ENCODE measurements at places on chromosomes 1 and 21.

GRCh38 chr1:228867108-228867950 is 132.1 kb downstream of the RHOU start:
- DNase-seq = no peak

DNA sequence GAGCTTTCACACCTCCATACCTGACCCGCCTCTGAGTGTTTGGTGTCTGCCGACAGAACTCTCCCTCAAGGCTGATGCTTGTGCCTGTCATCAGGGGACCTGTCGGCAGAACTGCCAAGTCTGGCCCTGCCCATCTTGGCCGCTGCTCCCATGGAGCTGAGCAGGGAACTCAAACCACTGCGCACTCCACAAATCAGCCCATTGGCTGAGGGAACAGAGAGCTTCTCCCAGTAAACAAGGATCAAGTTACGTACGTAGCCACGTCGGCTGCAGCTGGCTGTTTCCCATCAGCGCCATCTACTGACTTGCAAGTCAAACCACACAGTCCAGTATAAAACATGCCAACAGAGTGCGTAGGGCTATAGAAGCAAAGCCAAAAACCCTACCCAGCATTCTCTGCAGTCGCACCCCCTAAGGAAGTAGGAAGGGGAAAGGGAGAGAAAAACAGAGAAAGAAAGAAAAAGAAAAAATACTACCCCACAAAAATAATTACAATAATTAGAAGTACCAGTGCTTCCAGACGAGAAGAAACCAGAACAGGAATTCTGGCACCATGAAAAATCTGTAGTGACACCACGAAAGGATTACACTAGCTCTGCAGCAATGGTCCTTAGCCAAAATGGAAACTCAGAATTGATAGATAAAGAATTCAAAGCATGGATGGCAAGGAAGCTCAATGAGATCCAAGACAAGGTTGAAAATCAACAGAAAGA is 13.1 kb downstream of the KRTAP13-1 start:
- DNase-seq = no peak

DNA sequence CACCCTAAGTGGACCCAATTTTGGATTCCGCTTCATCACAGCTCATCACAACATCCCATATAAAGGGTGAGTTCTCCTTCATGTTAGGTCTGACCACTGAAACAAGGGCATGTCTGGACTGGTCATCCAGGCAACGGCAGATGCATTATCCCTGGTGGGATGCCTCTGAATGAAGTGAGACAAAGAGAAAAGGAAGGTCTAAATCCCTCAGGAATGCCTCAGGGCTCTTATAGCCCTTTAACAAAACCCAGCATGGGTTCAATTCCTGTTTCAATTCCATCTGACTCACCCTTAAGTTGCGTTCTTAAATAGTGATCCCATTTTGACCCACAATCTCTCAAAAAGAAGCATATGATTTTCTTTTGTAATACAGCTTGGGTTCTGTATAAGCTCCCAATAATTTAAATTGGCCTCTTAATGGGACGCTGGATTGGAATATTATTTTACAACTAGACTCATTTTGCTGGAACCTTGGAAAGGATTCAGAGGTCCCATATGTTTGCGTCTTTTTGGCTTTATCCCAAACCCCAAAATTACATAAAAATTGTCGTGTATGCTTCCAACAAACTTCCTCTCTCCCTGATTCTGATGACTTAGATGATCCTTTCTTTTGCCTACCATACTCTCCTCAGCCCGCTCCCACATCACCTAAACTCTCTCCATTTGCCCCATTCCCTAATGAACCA is 287.4 kb upstream of the ZP4 start:
- DNase-seq = no peak

- DNase-seq = no peak
These were observed 40.9 kb downstream of the L1TD1 start for GRCh38 chr1:62235576-62235975.

GRCh38 chr21:36551731-36552433 is 72.0 kb upstream of the CLDN14 start:
- no peak for DNase-seq

Data from natural killer cell treated with Interleukin-12 subunit alpha and Interleukin-12 subunit beta and Interleukin-15 and Interleukin-18, amount 100 ng/mL, for 72 hours (primary cell).